Stimulated activated CD8-positive, alpha-beta memory T cell treated with anti-CD3 and anti-CD28 coated beads, Interleukin-7, amount 100 ng/mL, for 48 hours (primary cell): ENCODE measurements at places on chromosomes 4 and X.

- DNase-seq, result no peak
Observed at GRCh38 chr4:35725131-35725530, 519.2 kb downstream of the ARAP2 start.

- no peak for DNase-seq
Observed at GRCh38 chr4:89752932-89753598, 83.9 kb downstream of the SNCA start.

- no peak for DNase-seq
Observed at GRCh38 chr4:10083861-10084641, 32.5 kb downstream of the WDR1 start.

DNA sequence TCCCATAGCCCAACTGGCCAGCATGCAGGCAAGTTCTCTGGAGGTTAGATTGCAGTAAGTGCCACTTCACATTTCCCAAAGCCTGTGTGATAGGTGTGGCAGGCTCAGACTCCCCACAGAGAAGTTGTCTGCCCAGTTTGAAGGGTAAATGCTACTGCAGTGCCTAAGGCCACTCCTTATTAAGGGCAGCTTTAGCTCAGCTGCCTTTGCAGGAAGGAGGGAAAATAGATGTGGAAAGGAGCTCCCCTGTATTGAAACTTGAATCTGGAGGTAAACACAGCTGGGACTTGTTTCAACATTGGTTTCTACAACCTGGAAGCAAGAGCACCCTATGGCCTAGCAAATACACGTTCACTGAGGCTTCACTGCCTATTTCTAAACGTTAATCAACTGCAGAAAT, 22.4 kb downstream of the NEXMIF start:
- no peak for DNase-seq

- DNase-seq, result no peak
Observed at GRCh38 chr4:143382596-143382995, 45.9 kb downstream of the GAB1 start.

- no peak for DNase-seq
Observed at GRCh38 chr4:151917145-151917734, 156.4 kb upstream of the GATB start.

DNA sequence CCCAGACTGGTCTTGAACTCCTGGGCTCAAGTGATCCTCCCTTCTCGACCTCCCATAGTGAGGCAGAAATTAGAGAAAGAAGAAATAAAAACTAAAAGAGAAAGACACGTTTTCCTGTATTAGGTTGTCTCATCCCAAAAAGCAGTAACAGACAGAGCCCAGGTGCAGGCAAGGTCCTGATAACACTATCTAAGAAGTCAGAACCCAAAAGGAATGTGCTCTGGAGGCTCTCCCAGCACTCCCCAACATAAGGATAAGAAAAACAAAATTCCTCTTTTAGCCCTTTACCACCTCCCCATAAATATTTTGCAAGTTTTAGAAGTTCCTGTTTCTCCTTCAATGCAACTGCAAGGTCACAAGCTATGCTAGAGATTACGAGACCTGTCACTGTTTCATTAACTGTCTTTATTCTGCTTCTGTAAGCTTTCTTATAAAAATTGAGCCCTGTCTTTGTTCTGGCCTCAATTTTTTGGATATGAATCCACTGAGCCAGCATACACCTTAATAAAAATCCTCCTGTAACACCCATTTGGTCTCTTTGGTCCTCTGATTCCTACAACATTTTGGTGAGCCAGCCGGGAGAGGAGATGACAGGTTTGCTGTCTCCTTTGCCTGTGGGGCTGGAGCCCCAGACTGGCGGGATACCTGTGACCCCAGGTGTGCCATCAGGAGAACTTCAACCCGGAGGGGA, 25.9 kb downstream of the LIAS start:
- DNase-seq, result no peak

- DNase-seq, result no peak
Observed at GRCh38 chr4:79959652-79960051, 113.4 kb downstream of the ANTXR2 start.

DNA sequence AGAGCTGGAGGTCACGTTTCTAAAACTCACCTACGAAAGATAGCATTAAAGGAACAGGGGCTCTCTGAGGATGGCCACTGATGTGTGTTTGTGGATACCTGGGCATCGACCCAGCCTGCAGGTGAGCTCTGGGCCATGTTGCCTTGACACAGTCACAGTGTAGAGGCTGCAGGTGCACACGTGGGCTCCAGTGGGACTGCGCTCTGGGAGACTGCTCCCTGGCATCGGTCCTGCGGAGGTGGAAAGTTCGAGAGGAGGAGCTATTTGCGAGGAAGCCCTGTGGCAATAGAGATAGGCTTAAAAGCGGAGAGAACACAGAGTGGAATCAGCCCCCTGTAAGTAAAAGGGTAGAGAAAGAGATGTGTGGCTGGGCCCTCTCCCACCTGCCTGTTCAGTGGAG, 12.3 kb upstream of the TADA2B start:
- DNase-seq, result no peak

GRCh38 chr4:148881860-148882643, 439.8 kb upstream of the NR3C2 start:
- DNase-seq, result no peak

DNA sequence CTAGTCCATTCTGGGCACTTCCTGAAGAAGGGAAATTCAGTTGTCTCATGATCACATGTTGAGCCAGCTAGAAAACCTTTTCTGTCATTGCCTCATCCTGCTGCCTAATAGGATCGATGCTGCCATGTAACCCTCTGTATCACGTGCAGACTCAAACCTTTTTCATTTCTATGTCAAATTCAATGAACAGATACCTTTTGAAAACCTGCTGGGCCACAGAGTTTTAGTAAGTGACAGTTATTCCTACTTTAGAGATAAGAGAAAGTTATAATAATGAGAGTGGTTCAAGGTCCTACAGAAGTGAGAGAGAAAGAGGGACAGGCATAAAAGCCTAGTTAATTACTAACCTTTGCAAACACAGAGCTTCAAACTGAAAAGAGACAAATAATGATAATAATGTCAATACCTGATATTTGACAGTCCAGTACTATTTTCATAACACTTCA, 46.0 kb downstream of the MAOA start:
- no peak for DNase-seq

DNA sequence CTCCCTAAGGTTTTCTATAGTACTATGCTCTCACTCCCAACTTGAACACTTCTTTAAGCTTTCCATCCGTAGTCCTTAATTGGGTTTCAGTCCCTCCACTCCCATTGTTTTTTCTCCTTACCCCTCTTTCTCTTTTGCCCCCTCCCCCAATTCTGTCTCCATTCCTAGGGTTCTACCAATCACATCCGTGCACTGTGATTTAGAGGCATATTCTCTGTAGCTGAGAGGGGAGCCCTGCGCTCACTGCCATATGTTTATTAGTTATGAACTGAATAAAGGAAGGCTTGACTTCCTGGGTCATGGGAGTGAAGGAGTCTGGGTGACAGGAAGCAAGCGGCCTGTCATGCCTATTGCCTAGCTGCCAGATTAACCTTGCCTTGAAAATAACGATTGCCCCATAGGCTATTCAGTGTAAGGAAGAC, 471 bp downstream of the MCTS1 start:
- DNase-seq, result no peak

GRCh38 chr4:91092398-91092980, 965.3 kb downstream of the CCSER1 start:
- no peak for DNase-seq

GRCh38 chr4:144868309-144868708, 222.4 kb downstream of the HHIP start:
- no peak for DNase-seq

DNA sequence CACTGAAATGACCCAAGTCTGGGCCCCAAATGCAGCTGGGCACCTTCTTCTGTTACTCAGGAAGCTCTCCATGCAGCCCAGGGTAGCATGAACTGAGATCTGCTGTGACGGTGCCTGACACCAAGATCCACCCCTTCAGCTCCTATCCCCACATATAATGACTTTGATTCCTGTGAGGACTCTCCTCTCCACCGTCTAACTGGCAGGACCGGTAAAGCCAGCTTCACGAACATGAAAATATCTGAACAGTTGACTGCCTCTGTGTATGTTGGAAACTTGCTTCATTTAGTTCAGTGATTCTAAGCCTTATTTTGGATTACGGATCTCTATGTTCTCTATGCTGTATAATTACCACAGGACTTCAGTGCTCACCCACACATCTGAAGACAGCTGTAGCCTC, 115.5 kb upstream of the TMEM150C start:
- no peak for DNase-seq

- DNase-seq, result no peak
Observed at GRCh38 chrX:39631276-39632229, 466.2 kb downstream of the BCOR start.

- no peak for DNase-seq
Observed at GRCh38 chrX:119682019-119682989, 10.7 kb downstream of the SEPTIN6 start.

DNA sequence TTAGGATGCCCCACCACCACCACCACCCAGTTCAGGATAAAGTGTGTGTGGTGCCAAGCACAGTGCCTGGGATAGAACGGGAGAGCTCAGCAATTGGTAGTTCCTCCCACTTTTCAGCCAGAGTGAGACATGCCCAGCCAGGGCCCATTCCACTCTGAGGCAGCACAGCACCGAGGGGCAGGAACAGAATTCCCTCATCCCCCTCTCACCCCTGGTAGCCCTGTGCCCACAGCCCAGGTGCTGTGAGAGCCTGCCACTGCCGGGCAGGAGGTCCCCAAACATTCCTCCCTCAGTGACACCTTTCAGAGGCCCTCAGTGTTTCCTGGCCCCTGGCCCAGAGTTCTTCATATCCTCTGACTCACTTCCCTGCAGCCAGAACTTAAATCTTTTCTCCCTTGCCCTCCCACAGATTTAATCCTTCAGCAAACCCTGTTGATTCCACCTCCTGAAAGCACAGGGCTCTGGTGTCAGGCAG, 8.1 kb downstream of the RIPPLY1 start:
- DNase-seq, result no peak

DNA sequence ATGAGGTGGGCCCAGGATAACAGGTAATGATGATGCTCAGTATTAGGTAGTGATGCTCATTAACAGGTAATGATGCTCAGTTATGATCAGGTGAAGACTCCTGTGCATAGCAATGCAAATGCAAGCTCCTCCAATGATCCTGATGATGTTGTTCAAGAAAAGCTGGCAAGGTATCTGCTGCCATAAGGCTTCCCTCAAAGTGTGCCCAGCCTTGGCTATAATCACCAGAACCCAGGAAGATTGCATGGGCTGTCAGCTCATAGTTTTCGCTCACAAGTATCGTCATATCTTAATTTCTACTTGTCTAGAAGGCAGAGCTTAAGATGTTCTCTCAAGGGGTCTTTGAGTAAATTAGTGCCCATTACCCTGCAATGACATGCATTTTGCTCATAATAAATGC, 366.2 kb upstream of the CLNK start:
- DNase-seq, result no peak

DNA sequence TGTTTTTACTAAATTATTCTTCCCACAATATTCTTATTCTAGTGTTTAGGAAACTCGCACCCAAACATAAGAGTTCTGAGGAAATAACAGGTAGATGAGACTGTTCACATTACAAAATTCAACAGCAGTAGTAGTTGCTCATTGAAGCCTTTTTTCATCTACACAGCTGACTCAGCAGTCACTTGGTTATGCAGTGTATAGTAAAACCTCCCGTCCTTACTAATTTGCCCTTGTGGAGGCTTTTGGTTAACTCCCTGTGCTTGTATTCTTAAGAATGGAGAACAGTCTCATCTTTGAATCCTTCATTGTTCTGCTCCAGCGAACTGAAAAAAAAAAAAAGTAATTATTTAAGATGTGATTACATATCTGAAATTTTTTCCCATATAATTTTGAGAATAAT, 1716.6 kb downstream of the PCDH7 start:
- no peak for DNase-seq

- DNase-seq, result no peak
Observed at GRCh38 chr4:164023214-164023613, 528.7 kb downstream of the TMA16 start.

GRCh38 chr4:74578329-74578728, 133.4 kb downstream of the AREG start:
- no peak for DNase-seq

DNA sequence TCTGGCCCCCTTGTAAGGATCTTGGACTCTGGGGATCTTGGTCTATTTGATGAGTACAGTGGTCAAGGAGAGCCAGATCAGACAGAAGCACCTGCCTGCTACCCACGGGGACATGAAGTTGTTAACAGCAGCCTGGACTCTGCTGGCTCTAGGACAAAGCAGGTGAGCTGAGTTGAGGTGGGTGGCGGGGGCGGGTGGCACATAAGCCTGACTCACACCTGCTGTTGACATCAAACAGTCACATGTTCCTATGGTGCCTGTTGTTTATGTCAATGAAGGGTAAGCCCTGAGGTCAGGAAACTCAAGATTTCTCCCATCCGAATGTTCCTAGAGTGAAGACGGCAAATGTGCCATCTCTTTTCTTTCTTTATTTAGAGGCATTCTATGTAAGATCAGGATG, 50.1 kb upstream of the CLNK start:
- DNase-seq, result no peak

- no peak for DNase-seq
Observed at GRCh38 chr4:17934286-17934685, 87.3 kb downstream of the LCORL start.

DNA sequence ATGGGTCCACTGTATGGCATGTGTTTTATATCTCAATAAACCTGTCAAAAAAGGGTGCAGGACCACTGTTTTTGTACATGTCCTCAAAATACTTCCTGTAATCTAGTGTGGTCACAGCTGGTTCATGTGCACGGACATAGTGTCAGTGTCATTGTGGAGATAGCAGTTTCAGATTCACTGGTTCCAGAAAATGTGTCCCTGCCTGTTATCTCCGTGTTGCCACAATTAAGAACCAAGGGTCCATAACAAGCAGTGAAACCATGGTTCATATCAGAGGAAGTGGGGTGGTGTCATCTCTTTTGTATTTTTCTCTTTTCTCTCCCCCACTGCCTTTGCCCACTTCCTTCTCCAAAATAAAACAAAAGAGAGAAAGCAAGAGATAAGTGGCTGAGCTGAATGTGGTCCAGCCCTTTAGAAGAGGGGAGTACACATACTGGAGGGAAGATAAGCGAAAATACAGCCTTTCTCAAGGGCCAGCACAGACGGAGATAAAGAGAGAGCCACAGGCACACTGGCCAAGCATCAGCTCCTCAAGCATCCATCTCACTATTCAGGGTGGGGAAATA, 51.2 kb downstream of the TBL1X start:
- DNase-seq, result no peak

DNA sequence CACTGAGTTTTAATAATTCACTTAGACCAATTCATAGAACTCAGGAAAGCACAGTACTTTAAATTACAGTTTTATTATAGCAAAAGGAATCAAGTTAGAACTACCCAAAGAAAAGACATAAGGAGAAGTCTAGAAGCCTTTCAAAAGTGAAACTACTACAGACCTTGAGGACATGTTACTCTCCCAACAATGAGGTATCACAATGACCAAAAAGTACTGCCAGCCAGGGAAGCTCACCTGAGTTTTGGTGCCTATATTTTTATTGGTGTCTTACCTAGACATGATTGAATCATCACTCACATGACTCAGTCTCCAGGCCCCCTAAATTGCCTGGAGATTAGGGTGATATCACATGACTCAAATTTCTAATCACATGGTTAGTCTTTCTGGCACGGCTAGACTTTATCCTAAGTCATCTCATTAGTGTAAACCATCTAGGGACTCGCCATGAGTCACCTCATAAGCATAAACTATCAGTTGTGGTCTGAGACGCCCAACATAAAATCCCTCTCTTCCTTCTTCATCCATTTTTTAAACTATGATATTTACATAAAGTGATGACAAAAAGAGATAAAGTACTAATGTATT, 372.3 kb downstream of the TMA16 start:
- no peak for DNase-seq
